ENCODE measurements at places on chromosomes 5 and 9.

GRCh38 chr5:169933616-169934015, 46.7 kb downstream of the INSYN2B start:
- no peak for DNase-seq

DNA sequence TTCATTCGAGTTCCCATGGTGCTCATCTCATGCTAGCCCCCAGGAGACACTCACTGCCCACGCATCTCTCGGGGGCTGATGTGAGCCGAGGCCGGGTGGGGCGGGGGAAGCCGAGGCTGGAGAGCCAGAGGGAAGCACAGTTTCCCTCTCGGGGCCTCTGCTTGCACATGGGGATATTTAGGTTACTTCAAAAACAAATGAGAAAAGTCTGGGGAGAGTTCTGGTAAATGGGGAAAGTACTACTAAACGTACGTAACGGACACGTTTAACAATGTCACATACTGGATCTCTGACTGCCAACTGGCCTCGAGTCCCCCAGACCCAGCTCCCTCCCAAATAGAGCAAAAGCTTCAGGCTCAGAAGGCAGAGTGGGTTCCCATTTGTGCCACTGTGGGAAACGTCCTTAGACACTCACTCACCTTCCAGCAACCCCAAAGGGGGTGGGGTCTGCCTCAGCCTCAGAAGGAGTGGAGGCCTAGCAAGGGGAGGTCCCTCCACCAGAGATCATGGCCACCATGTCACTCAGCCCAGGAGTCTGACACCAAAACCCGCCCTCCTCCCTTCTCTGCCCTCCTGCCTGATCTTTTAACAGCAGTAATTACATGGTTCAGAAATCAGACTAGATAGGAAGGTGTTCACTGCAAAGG, 33.8 kb upstream of the NTNG2 start:
- no peak for DNase-seq

DNA sequence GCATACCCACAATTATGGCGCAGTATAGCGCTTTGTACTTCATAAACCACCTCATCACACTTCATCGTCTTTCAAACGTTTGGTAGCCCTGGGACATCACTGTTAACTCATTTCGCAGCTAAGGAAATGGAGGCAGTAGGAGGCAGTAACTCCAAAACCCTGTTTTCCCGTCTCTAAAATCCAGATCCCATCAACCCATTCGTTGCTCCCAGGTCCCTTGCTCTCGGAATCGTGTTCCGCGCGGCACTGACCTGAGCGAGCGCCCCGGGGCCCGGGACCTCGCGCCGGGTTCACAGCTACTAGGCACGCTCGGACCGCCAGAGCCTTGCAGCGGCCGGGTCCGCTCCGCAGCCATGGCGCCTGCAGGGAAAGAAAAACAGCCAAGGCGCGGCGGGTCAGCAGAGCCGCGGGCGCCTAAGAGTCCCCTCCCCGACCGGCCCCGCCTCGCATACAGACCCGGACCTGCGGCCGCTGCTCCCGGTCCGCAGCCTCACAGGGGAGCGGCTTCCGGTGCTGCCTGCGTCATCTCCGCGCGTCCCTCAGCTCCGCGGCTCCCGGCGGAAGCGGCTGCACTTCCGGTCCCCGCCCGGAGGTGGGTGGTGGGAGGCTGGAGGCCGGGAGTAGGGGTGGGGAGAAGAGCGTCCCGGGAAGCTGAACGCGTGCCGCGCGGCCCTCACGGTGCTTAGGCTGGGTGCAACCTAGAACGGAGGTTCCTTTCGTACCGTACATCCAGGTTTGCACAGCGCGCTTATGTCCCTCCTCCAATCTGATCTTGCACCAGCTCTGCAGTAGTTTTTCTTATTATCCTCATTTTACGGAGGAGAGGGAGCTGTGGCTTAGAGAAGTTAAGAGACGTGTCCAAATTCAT, at the start of gene FBXW2:
FBXW2 (minus strand) TSS at position 519 of the 868 bp plus-strand sequence. CDS start 5,158 bp downstream, outside the sequence.
- DNase-seq: peak; percentile 94

DNA sequence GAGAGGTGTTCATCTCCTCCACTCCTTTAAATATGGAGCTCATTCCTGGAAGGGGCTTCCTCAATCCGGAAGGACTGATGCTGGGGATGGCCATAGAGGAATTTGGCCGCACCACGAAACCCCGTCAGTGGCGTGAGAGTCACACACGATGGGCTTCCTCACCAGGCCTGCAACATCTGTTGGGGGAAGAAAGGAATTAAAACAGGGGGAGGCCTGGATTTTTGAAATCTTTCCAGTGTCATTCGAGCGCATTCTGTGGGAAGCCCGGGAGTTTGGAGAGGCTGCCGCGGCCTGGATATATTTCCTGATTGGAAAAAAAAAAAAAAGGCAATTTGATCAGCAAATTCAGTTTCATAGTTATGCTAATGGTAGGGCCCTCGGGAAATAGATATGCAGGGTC, 76.3 kb upstream of the ORM1 start:
- no peak for DNase-seq

DNA sequence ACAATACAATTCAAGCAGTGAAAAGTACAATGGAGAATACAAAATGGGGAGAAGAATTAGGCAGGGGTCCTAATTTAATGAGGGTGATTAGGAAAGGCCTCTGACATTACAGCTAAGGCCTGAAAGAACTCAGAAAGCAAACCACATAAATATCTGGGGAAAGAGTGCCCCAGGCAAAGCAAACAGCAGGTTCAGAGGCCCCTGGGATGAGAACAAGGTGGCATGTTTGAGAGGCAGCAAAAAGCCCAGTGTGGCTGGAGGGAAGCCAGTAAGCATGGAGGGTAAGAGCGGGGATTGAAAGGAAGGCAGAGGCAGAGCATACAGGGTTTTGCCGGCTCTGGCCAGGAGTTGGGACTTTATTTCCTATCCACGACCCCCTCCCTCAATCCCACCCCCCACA, 33.4 kb upstream of the VDAC1 start:
- DNase-seq: no peak

DNA sequence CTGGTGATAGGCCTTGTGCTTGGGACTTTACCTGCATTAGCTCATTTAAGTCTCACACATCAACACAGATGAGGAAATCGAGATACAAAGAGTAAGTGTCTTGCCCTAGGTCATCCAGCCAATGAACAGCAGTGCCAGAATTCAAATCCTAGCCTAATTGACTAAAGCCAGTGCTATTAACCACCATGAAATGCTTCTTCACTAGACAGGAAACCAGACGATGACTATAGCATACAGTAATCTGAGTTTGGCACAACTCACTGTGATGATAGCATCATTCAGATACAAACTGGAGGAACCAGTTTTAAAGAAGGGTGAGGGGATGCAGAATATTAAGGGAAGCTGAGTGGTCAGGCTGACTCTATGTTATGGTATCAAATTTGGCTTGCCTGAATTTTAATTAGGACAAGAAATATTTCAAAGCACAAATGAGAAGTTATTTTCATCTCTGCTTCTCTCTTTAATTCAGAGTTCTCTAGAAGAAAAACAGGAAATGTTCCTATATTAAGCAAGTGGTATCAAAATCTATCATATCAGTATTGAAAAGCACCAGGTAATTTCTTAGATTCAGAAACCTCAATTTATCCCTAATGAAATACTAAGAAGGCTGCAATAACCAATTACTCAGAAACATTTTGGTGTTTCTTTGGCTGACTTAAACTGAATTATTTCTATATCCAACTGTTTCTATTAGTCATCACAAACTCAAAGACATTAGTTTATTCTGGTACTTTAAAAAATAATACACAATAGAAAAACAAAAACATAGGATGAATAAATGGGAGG, 147.0 kb upstream of the RASA1 start:
- no peak for DNase-seq

GRCh38 chr5:59327191-59327980, 566.1 kb downstream of the PDE4D start:
- DNase-seq: no peak

DNA sequence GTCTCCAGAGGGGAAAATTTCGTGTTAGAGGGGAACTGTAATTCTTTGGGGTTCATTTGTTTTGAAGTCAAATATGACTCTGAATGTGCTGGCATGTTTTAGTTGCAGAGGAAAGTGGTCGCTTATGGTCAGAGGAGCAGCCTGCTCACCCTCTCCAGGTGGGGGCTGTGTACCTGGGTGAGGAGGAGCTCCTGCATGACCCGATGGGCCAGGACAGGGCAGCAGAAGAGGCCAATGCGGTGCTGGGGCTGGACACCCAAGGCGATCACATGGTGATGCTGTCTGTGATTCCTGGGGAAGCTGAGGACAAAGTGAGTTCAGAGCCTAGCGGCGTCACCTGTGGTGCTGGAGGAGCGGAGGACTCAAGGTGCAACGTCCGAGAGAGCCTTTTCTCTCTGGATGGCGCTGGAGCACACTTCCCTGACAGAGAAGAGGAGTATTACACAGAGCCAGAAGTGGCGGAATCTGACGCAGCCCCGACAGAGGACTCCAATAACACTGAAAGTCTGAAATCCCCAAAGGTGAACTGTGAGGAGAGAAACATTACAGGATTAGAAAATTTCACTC, 13.5 kb downstream of the TXNDC15 start:
- DNase-seq: no peak

- no peak for DNase-seq
These were observed 566 bp downstream of the IRX2 start for GRCh38 chr5:2750758-2751464.

DNA sequence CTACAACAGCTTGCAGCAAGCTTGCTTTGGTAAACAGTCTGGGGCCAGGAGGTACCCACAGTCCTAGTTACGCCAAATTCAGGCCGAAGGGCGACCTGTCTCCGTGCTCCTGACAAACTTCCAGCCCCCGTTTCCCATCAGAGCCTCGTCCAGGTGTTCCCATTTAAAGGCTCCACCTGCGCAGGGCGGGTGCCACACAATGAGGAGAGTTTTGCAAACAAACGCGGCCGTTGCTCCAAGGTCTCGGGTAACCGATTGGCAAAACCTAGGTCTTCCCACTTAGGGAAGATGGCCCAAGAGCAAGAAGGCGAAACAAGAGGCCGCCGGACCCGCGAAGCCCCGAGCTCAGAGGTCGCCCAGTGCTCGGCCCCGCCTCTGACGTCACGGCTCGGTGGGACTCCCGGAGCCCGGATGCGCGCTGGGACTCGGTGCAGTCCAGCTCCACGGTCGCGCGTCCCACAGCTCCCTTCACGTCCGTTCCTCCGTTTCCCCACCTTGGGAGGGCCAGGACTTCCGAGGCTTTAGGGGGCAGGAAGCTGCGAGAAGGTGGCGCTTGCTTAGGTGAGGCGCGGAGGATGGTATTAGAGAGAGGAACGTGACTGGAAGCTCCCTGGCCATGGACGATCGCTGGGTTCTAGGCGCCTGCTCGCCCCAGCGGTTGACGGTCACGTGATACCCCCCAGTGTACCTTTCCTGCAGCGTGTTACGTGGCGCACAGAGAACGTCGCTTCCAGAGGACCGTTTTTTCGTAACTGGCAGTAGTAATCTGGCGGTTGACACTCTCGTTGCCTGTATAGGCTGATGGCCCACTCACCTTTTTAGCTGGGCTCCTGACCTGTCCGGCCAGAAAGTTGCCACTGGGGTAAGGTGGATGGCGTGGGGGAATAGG, 41.8 kb upstream of the KDM4C start:
- DNase-seq: peak; percentile 89

DNA sequence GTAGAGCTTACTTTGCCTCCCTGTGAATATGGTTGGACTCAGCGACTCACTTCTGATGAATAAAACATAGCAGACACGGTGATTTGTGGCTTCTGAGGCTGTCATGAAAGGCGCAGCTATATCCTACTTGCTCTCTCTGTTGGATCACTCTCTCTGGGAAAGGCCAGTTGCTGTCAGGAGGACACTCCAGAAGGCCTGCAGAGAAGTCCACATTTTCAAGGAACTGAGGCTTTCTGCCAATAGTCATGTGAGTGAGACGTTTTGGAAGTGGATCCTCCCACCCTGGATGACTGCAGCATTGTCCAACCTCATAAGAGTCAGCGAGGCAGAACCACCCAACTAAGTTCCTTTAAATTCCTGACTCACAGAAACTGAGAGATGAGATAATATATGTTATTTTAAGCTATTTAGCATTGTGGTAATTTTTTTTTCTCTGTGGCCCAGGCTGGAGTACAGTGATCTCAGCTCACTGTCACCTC, 156.0 kb upstream of the MAST4 start:
- DNase-seq: no peak
